ENCODE measurements at places on chromosomes 5 and 9.

DNA sequence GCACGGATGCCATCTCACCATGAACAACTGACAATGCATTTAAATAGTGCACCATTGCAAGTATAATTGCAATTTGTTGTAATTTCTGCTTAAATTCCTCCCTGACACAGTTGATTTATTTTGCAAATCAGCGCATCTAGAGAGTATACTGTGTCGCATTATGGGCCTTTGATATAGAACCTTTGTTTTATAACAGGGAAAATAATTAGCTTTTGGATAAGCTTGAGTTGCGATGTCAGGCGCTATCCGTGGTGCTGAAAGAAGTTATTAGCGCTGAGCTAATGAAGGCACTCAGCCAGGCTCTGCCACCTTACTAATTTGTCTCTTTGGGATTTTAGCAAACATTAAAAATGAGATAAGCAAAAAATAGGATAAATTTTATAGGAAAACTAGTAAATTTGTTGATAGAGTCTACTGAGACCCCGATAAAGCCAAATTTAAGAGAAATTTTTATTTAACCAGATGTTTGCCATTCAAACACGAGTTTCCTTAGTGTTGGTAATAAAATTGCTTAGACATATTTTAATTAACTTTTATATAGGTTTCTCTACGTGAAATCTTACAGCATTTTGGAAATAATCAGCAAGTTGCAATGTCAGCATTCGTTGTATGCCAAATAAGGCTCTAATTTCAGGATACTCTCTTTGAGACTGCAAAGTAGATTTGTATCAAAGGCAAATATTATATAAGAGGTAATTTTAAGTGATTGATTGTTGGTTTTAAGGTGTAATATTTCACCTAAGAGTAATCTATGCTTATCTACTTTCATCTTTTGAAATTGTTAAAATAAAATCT lies 355.5 kb downstream of the TLR4 start:
- DNase-seq, result no peak

DNA sequence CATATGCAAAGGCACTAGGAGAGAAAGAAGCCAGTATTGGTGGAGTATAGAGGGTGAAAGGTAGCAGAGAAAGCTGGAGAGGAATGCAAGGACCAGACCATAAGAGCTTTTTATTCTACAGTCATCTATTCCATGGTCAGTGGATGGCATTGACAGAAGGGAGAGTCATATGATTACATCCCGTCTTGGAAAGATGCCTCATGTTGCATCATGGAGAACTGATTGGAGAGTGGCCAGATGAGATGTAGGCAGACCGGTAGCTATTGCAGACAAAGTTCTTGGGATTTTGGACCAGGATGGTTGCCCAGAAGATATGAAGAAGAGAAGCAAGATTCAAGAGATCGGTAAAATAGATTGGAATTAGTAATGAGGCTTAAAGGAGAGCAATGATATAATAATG lies 260.7 kb downstream of the CHSY3 start:
- DNase-seq, result no peak

- DNase-seq, result no peak
Observed at GRCh38 chr9:37986771-37987258, 82.2 kb downstream of the SHB start.

- no peak for DNase-seq
Observed at GRCh38 chr5:14249258-14250082, 106.3 kb downstream of the TRIO start.

- no peak for DNase-seq
Observed at GRCh38 chr5:122940890-122941289, 95.5 kb downstream of the SNX24 start.

DNA sequence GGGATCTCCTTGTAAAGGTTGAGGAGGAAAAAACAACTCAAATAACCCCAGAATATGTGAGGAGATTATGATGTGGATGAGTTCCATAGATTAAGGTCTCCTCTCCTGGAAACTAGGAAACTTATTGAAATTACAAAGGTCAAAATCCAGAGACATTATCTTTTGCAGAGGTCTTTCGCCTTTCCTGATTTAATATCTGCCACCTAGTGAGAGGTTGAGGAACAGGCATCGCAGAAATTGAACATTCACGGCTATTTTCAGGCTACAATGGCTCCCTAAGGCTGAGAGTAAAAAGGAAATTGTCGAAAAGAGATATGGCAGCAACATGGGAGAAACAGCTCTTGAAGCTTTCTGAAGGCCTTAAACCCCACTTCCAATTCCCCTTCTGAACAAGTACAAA lies 127.5 kb upstream of the PLCXD3 start:
- no peak for DNase-seq

DNA sequence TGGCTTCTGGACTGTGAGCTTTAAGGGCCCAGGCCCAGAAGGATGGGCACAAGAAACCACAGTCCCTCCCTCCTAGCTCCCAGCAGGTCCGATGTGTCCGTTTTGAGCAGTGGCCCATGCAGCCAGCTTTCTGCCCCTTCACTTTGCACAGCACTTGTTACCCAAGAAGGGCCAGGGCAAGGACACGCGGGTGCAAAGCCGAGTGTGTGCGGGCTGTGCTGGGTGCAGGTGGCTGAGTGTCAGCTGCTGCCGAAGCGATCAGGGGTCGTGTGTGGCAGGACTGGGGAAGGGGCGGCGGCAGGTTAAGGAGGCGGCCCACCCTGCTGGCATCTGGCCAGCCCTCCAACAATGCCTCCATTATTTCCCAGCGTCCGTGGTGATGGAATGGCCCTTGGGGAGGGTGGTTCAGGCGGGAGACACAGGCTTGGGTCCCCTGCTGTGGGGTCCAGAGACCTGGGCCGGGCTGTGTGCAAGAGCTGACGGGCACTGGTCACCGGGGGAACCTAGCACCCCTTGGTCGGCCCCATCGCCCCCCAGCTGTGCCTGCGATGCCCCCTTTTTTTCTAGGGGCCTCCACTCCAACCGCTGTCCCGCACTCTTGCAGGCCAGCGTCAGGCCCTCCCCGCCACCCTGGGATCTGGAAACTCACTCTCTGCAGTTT lies 653 bp downstream of the LHX3 start:
- no peak for DNase-seq

DNA sequence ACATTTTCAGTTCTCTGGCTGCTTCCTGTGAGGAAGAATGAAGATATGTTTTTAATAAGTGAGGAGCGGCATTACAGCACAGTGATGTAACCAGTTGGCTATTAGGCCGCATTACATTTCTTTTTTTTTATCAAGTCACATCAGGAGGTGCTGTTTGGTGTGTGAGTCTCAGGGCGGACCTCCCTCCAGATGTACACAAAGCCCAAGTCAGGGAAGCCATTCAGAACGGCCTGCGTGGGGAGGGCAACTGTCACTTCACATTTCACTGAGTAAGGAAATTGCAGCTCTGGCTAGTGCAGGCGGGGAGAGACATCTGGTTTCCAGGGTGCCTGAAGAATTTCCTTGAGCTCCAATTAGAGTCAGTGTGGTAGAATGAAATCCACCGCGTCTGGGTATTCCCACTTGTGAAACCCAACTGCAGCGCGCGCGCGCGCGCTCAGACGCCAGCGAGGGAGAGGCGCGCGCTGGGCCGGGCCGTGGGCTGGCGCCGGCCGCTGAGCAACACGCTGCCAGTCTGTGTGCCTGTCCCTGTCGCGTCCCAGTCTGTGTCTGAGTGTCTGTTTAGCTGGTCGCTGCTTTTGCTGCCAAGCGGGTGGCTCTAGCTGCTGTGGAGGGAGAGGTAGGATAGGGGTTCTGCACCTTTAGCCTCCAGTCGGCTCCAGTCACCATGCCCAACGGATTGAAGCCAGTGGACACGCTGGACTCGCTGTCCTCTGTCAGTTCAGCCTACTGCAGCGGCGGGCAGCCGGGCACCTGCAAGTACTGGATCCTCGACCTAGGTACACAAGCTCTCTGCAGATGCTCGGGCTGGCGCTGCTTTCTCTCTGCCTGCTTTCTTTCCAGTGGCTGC lies 140.8 kb upstream of the OTULINL start:
- DNase-seq, result peak; percentile 50

- no peak for DNase-seq
Observed at GRCh38 chr5:57700072-57700471, 217.5 kb upstream of the ACTBL2 start.

DNA sequence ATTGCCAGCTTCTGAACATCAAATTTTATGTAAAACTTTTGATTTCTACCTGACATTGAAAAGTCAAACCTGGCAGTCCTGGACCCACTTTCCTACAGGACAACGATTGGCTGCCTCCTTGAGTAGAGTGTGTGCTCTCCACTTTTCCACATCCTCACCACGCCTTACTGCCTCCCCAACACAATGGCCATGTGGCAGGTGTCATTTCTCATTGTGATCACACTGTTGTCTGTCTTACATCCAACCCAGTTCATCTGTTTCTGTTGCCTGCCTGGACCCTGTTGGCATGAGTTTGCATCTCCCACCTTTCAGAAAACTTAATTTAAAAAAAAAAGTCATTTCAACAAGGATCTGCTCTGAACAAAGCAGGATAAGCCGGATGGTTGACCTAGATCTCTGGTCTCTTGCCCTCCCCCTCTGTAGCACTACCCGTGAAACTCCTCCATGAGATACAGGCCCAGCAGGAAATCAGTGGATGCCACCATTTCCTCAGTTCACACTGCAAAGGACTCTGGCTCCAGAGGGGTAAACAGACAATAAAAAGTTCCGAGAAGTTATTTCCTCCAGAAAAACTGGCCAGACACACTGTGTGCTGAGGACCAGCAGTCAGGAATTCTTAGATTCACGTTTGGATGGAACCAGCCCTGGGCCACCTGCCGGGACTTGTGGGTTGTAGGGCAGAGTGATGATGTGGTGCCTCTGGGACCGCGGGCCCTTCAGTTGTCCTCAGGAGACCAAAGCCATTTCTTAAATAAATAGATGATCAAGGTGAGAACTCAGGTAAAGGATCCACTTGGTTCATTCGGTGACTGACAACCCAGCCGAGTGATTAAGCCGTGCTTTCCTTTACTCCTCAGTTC lies 48.6 kb downstream of the AMBP start:
- no peak for DNase-seq

GRCh38 chr5:118921866-118922265 lies 66.5 kb downstream of the DTWD2 start:
- DNase-seq, result no peak

DNA sequence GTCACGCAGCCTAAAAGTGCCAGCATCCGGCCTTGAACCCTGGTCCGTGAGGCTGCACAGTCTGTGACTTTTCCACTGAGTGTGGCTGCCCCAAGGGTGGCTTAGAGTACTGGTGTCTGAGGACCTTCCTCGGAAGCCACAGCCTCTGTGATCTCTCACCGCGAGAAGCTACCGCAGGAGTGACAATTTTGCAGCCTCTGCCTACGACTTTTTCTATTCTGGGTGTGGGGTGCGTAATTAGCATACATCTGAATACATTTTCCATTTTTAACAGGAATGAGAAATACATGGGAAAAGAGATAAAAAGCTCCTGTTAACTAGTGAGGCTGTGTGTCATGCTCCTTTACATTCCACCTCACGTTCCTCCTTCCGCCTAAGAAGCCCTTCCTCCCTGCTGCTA lies 48.3 kb upstream of the HRH2 start:
- DNase-seq, result no peak

DNA sequence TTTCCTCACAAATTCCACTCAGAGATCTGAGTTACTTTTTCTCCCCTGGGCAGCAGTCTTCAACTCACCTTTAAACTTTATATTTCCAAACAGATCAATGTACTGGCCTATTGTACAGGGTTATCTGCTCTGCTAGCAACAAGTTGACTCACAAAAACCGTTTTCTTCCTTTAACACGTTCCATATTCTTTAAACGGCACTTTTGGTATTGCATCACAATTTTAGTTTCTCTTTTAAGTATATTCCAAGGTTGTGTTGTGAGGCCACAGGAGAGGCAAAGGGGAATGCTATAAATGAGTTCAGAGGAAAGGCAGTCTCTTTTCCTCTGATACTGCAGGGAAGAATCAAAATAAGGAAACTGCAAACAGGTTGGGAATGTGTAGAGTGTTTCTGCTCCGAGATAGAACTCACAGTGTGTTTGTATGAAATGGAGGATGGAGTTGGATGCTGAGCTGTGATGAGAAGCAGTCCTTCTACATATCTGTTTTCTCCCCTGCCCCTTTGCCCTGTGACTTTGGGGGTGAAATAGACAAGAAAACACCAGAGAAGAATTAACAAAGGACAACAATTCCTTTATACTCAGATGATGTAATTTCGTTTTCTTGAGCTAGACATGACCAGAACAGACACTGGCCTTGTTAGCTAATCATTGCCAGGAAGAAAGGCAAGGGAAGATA lies 9.9 kb upstream of the ALDOB start:
- DNase-seq, result no peak

- no peak for DNase-seq
Observed at GRCh38 chr9:84573083-84573482, 96.4 kb upstream of the NTRK2 start.

DNA sequence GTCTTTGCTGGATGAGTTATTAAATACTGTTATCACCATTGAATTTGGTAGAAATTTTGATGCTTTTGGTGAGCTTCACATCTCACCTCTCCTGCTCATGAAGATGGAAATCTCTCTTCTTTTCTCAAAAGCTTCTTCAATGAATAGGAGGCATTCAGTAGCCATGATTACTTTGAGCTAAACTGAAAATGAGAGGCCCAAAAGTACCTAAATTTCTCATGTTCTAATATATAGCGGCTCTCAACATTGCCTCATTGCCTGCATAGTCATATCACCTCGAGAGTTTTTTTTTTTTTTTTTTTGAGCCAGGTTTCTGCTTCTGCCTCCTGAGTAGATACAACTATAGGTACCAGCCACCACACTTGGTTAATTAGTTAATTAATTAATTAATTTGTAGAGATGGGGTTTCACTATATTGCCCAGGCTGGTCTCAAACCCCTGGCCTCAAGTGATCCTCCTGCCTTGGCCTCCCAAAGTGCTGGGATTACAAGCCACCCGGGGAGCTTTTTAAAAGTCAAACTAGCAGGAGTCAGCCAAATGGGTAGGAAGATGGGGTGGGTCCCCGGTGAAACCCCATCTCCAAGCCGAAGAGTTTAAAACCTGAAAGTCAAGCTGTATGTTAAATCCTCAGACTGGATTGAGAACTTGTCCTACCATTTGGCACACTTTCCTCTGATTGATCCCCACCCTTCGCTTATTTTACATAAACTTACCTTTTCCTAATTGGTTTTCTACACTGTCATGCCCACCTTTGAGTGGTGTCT lies 169.0 kb downstream of the DOCK2 start:
- no peak for DNase-seq

GRCh38 chr5:178241688-178242231 lies 9.2 kb upstream of the PHYKPL start:
- DNase-seq, result no peak

Data from thyroid gland (tissue), 4 donors.